NCI-H446 (cell line): ENCODE measurements at places on chromosomes 12 and 14.
A peak's percentile ranks its signal among the peaks of the same experiment; 100 is the strongest.

- peak; percentile 8 for DNase-seq
Measured at GRCh38 chr14:44149597-44149996, 357.5 kb downstream of the FSCB start.

DNA sequence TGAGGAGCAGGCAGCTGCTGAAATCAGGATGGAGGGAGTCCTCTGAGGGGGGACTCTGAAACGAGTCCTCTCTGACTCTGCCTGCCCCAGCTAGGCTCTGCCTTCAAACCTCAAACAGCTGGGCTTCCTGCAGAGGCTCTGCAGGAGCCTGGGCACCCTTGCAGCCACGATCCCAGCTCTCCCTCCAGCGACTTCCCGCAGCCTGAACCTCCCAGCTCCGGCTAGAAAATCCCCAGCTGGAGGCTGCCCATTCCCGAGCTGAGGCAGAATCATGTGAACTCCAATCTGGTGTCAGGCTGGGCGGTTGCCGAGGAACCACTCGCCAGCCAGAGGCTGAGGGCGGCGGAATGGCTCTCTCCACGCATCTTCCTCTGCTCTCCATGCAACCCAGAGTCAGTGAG, at the start of gene GPR68:
GPR68 (minus strand) TSS at position 204 of the 401 bp plus-strand sequence. CDS start 9,654 bp downstream, outside the sequence.
- DNase-seq, result peak; percentile 22

DNA sequence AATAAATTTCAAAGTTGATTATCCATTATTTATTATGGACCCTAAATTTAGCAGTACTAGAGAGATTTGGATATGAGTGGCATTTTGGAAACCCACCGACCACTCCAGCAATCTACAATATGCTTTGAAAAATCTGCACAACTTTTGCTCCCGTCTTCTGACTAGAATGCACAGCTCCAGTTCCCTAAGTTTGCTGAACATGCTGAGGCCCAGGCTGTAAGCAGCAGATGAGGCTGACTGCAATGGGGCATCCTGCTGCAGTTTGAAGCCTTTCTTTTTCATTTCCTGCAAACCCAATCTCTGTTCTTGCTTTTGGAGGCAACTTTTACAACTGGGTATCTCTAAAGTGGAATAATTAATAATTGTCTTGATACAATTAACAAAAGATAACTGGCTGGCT, 405.8 kb downstream of the ATP23 start:
- no peak for DNase-seq

DNA sequence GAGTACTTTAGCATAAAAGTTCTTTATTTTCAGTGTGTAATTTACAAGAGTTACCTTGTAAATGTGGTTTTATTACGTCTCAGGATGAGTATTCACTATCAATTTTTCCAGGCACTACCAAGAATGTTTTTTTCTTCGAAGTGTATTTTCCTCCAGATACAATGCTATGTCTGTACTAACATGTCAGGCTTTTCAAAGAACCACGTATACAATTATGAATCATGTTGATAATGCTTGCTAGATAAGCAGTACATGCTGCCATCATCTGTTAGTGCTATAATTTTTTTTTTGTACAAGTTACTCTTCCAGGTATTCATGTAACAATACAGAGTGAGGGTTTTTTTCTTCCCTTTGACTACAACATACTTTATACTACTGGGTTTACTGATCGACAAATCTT, 5.6 kb upstream of the KANSL2 start:
- no peak for DNase-seq

- peak; percentile 86 for DNase-seq
Measured at GRCh38 chr12:63968673-63969072, 124.2 kb downstream of the SRGAP1 start.

- DNase-seq, result no peak
Measured at GRCh38 chr12:238736-239398, 23.8 kb downstream of the SLC6A13 start.

DNA sequence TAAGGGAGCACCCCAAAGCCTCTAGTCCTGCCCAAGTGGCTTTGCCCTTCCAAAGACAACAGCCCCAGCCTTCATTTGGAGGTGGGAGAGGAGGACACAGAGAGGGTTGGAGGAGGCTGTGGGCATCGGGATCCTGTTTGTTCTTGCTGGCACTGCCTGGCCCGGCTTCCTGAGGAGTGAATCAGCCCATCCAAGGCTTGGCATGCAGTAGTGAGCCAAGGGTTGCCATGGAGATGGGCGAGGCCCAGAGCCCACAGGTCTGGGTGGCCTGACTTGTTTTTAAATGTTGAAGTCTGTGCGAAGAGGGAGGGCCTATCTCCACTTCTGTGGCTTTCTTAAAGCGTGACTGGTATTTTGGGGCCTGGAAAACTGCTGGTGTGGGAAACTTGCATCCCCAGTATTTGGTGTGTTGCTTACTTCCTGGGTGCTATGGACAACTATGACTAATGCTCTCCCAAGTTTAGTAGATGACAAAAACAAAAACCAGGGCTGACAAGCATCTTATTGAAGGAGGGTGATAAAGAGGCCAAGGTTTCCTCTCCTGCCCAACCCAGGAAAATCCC, 15.8 kb downstream of the CD9 start:
- DNase-seq, result peak; percentile 93

DNA sequence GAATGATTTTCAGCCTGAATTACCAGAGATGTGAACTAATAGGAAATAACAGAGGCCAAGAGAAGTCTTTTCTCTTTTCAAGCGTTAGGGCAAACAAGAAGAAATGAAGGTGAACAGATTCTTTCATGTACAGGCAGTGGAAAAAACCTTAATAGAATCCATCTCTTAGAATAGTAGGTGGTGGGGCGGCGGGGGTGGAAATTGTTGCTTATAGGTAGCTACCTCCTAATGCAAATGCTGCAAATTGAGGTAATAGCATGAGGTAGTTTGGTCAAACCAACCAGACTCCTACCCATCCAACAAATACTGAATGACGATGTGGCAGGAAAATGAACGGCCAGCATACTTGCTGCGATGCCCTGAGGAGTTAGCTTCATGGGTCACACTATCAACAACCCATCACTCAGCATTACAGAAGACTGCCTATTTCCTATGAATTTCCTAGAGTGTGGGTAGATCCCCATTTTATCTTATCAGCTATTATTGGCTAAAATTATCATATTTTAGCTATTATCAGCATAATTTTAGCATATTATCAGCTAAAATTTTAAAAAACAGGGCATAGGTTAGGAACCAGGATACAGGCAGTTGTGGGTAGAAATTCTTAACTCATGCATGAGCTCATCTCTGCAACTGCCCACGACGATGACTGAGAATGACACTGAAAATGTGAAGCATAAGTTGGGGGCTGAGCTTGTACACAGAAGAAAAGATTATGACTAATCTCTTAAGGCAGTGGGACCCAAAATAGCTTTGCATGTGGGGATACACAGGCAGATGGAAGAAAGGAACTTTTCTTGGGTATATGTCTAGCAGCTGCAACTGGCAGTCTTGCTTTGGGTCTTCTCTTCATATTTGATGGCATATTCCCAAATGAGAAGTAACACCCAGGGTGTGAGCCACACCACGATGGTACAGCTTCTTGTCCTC, 68.7 kb downstream of the NIN start:
- no peak for DNase-seq

- no peak for DNase-seq
Measured at GRCh38 chr14:61696753-61697318, 1.5 kb downstream of the HIF1A start.

- no peak for DNase-seq
Measured at GRCh38 chr12:42996869-42997431, 407.4 kb upstream of the PRICKLE1 start.

GRCh38 chr12:109987615-109988014, 8.6 kb downstream of the GIT2 start:
- DNase-seq, result no peak

DNA sequence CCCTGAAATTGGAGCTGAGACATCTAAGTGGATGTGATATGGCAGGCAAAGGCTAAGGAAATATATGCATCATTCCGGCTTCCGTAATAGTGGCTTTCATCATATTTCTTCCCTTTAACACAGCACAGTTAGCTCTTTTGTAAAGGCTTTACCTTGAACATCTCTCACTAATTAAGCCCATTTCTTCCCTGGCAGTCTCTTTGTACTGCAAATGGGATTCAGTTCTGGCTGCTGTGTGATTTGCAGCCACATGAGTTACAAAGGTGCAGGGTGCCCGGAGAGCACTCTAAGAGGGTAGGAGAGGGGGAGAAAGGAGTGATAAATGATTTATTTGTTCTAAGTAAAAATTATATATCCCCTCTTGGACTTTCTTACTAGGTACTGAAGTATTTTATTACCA, 232.1 kb upstream of the CCDC196 start:
- DNase-seq, result no peak

- DNase-seq, result peak; percentile 76
Measured at GRCh38 chr14:49861699-49862088, 9.1 kb upstream of the NEMF start.

DNA sequence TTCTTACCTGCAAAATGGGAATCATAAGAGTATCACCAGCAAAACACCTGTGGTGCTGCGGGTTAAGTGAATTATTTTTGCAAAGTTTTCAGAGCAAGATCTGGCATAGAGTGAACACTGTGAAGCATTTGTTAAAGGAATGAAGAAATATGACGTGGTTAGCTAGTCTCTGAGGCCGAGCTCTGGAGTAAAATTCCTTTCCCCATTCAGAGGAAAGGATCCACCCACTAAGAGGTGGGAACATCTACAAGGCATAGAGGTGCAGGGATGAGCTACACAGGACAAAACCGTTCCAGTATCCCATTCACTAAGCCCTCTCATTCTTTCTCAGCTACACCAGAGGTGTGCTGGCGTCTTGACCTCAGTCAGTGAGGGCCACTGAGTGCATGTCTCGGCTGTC, 48.5 kb downstream of the JAG2 start:
- DNase-seq, result no peak

- DNase-seq, result no peak
Measured at GRCh38 chr12:127145929-127146789, 1120.8 kb upstream of the TMEM132C start.

DNA sequence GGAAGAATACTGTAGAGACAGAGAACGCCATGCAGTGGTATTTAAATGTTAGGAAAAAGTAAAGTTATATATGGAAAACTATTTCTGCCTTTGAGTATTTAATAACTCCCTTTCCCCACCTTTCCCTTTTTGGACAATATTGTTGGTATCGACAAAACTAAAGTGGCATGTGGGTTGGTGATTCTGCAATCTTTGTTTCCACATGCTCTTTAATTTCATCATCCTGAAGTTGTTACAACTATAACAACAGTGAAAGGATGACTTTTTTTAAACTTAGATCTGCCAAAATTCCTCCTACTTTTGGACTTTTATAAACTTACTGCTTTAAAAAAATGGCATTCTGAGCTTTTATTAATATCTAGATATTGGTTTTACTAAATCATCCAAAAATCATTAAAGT, 25.3 kb downstream of the TTC8 start:
- DNase-seq, result no peak

GRCh38 chr14:61891810-61892209, 129.6 kb downstream of the SNAPC1 start:
- DNase-seq, result no peak

- DNase-seq, result no peak
Measured at GRCh38 chr14:65304239-65304638, 108.3 kb upstream of the FUT8 start.

DNA sequence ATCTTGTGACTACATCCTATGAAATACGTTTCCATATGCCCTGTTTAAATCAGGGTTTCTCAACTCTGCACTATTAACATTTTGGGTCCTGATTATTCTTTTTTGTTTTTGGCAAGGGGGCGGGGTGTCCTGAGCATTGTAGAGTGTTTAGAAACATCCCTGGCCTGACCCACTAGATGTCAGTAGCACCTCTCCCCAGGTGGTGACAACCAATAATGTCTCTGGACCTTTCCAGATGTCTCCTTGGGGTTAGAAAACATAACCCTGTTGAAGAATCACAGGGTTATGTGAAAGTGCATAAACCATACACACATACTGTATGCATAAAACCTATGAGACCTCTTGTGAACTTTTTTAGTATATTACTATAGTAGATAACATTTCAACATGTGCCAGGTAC, 1.4 kb downstream of the ACAD10 start:
- no peak for DNase-seq

DNA sequence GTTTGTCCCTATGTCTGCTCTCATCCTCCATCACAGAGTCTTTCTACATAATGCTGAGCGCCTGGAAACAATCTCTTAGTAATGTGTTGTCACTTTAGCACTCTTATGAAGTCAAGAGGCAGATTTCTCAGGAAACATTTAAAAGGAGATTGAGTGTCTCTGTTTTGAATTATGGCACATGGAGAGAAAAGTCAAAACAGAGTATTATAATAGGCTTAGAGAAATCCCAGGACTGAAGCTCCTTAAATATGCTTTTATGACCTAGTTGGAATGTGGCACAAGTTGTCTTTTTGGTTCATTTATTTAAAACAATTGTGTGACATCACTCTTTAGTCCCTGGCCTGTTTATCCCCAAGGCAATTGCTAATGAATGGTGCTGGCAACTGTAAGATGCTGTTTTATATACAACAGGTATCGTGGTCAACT, 117.8 kb upstream of the HIF1A start:
- DNase-seq, result no peak

DNA sequence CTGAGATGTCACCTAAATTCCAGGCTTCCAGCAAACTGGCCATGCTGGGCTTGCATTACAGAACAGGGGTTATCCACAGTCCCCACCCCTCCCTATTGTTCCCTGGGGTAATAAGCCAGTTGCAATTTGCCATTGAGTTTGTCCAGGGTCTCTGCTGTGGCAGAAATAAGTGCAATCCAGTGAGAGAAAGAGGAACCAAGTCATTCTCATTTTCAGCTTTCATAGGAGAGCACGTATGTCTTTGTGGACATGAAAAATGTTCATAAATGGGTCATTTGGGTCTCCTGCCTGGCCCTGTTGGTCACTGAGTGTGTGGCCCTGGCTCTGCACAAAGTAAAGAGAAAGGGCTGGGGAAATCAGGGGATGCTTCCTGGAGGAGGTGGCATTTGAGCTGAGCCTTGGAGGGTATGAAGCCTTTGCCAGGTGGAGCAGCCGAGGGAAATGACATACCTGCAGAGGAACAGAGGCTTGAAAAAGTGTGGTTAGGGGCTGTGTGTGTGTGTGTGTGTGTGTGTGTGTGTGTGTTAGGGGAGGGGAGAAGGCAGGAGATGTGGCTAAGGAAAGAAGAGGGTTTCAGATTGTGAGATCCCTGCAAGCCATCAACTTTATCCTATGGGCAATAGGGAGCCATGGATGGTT, 29.3 kb downstream of the CMKLR1 start:
- DNase-seq, result no peak

- no peak for DNase-seq
Measured at GRCh38 chr12:43914923-43915468, 79.1 kb downstream of the TMEM117 start.

GRCh38 chr12:72610342-72610741, 338.2 kb downstream of the TRHDE start:
- DNase-seq, result no peak

GRCh38 chr12:6965026-6965661, 5.3 kb downstream of the PHB2 start:
- no peak for DNase-seq

DNA sequence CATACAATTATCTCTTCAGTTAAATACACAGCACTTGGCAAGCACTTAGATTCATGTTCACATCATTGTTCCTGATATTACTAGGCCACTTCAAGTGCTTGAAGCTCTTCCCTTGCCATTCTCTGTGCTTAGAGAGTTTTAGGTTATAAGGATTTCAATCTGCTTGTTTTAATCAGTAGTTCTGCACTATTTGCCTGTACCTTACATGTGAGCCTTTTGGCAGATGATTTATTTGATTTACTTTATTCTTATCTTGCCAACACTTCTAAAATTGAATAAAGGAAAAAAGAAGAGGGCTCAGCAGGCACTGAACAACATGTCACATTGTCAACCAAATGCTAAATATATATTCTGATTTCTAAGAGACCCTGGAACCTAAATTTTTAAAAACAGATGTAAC, 363.8 kb upstream of the USP15 start:
- no peak for DNase-seq

GRCh38 chr12:71727958-71728357, 26.7 kb upstream of the RAB21 start:
- no peak for DNase-seq

GRCh38 chr12:86233126-86233525, 23.1 kb downstream of the MGAT4C start:
- DNase-seq, result peak; percentile 19
